ENCODE measurements at places on chromosomes 13 and 19.

- no peak for DNase-seq
Measured at GRCh38 chr13:74662905-74663304, 528.7 kb upstream of the KLF12 start.

GRCh38 chr19:6540918-6541689, 10.3 kb downstream of the TNFSF9 start:
- DNase-seq = no peak

DNA sequence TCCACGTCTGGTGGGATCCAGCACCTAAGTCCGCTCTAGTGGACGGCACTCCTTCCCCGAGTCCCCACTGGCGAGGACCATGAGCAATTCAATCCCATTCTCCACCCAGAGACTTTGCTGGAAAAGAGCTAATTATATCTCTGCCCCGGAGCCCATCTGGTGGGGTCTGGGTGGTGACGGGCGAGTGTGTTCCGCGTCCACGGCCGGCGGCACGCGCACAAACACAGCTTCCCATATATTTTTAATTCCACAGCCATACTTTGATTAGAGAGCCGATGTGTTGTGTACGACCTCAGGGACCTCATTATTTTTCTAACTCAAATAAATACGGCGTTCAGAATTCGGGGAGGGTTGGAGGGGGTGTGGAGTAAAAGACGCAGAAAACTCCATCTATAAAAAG, 64.1 kb upstream of the ADGRE5 start:
- no peak for DNase-seq

- no peak for DNase-seq
Measured at GRCh38 chr13:59305896-59306295, 857.8 kb downstream of the DIAPH3 start.

Data from stimulated activated CD4-positive, alpha-beta T cell treated with anti-CD3 and anti-CD28 coated beads, Interleukin-4, amount 100 ng/mL, for 24 hours (primary cell).